NCI-H82 (cell line): ENCODE measurements at places on chromosomes 11 and 22.

GRCh38 chr11:103681855-103682254 is 354.6 kb upstream of the DDI1 start:
- DNase-seq, result peak; percentile 48

DNA sequence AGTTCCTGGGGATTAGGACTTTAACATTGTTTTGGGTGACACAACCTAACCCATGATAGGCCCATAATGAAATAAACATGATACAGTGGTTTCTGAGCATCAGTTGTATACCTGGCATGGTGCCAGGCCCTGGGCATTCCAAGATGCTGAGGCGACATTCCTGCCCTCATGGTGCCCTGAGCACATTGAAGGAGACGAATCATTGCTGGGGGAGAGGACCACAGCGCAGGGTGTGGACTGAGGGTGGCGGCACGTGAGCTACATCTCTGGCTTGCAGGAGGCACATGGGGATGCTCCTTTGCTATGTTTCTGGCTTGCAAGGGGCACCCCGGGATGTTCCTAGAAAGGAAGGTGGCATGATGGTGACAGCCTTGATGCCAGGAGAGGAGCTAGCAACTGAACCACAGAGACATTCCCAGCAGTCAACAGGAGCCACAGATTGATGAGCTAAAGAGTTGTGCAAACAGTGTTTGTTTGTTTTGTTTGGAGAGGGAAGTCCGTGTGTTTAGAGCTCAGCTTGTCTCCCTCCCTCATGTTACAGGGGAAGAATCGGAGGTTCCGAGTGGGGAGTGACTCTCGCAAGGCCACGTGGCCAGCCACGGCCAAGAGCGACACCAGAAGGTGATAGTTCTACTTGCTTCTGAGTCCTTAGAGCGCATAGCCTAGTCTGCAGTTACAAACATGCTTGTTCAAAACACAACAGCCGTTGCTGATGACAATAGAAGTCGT is 106.4 kb downstream of the MIAT start:
- no peak for DNase-seq

DNA sequence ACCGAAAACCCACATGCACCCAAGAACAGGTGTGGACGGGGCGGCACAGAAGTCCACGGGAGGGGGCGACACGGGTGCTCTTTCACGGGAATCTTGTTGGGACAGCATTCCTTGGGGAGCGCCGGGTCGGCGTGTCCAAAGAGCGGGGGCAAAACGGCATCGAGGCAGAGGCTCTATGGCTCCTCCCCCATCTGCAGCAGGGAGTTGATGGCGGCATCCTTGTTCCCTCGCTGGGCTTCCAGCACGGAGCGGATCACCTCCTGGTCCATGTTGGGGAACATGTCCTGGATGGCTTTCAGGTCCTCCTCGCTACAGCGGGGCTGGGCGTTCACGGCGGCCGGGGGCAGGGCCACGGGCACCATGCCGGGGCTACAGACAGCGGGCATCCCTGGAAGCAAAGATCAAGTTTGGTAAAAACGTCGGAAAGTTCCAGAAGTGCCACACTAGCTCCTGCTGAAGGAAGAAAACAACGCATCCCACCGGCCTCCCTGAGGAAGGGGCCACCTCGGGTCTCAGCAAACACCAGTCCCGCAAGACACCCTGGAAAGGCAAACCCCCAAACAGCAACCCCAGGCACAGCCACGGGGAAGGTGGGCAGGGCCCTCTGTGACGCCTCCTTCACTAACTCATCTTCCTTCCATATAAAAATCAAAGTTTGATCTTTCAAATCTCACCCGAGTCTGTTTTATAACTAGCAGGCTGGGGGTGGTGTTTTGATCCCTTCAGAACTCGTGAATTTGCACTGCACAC is 32.4 kb downstream of the TOLLIP start:
- DNase-seq, result no peak

- DNase-seq, result peak; percentile 98
Observed at GRCh38 chr11:90737444-90738050, 514.7 kb upstream of the CHORDC1 start.

DNA sequence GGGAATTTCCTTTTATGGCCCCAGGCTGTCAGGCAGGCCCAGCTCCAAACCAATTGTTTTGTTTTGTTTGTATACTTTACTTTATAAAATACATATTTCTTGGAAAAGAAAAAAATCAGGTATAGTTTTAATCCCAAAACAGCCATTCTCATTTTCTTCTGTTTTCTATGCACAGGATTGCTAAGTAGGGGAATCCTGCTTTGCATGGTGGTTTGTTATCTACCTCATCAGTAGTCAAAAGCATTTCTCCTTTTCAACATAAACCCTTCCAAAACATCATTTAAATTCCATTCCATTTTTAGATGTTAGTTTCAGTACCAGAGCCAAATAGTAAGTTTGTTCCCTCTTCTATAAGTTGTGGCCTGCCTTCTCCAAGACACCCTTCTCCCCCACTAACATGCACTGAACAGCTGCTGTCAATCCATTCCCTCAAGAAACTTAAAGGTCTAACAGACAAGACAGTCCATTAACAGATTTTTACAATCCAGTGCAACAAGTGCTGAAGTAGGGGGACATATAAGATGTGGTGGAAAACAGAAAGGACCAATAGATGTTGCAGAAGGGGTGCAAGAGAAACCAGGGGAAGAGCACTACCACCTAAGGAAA is 3.7 kb downstream of the ILK start:
- no peak for DNase-seq

DNA sequence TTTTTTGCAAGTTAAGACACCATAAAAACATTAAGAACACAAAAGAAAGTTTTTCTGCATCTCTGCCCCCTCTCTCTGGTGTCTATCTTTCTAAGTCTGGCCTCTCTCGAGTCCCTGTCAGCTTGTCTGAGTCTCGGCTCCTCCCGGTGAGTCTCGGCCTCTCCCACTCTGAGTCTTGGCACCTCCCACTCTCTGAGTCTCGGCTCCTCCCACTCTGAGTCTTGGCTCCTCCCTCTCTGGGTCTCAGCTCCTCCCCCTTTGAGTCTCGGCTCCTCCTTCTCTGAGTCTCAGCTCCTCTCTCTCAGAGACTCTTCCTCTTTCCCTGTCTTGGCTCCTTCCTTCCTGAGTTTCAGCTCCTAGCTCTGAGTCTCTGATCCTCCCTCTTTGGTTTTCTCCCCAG is 72.5 kb upstream of the AMPD3 start:
- DNase-seq, result peak; percentile 29

DNA sequence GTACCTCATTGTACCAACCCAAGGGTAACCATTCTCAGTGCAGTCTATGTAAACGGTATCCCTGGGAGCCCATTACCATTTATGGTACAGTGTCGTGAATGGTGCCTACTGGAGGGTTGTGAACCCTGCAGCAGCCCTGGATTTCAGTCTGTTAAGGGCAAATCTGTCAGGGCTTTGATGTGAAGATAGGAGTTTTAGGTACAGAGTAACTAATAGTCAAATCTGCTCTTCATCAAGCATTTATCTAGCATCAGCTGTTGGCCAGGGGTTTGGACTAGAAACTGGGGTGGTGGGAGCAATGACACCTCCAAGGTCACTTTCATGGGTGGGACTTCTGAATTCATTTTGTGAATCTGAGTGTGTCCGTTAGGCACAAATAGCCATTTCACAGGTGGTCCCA is 50.6 kb upstream of the RFPL3 start:
- no peak for DNase-seq

DNA sequence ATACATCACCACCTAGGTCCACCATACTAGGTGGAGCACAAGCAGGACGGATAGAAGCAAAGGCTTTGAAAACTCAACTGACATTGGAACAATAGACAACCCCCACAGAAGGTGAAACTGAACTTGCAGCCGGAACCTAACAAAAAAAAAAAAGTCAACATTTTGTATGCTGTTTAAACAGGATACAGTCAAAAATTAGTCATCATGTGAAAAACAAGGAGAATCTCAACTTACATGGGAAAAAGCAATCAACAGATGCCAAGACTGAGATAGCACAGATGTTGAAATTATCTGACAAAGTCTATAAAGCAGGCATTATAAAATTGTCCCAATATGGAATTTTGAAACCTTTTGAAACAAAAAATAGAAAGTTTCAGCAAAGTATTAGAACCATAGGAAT is 123.8 kb downstream of the RAB38 start:
- DNase-seq, result no peak

- DNase-seq, result peak; percentile 73
Observed at GRCh38 chr11:91700854-91701253, 523.8 kb upstream of the FAT3 start.
